ENCODE measurements at places on chromosomes 1 and 21.
A peak's percentile ranks its signal among the peaks of the same experiment; 100 is the strongest.

GRCh38 chr21:41411449-41412089, 14.5 kb upstream of the MX1 start:
- peak; percentile 23 for DNase-seq

DNA sequence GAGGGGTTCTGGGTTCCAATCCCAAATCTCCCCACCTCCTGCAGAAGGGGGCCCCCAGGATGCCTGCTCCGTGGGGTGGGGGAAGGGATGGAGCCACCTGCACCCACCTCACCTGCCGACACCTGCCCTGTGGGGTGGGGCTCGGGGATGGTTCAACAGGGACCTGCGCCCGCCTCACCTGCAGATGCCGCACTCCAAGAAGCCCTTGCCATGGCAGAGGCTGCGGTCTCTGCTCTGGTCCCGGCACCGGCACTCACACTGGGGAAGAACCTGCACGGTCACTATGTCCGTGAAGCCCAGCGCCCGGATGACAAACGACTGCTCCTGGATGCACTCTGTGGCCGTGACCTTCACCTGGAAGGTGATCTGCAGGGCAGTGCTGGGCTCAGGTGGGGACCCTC, 18.1 kb upstream of the PTTG1IP start:
- no peak for DNase-seq

DNA sequence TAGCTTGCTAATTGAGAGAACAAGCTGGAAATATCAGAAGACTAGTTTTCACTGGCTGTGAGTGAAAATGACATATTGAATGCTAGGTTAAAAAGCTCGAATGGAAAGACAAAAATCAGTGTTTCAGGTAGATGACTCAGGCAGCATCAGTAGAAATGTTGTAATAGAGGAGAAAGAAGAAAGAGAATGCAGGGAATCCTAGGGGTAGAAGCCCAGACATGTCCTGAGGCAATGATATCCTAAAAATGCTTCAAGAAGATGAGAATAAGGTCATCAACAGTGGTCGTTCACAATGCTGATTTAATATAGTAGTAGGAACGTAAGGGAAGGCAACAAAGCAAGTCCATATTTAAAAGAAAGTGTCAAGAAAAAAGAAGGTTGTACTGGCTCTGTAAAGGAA, 96.7 kb upstream of the HP1BP3 start:
- no peak for DNase-seq

DNA sequence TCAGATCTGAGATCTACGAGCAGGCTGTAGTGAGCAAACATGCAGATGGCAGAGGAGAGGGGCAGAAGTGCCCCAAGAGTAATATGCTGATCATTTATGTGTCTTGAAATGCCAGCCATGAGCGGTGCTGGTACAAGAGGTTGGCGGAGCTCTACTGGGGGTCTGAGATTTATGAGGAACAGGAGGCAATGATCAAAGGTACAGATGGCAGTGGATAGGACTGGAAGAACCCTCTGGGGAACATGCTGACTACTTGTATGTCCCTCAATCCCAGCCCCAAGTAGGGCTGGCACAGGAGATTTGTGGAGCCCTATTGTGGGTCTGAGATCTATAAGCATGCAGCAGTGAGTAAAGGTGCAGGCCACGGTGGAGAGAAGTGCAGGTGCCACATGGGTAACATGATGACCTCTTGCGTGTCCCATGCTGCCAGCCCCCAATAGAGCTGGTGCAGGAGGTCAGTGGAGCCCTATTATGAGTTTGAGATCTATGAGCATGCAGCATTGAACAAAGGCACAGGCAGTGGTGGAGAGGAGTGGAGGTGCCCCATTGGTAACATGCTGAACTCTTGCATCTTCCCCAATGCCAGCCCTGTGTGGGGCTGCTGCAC, 97.2 kb upstream of the ZNF678 start:
- no peak for DNase-seq

DNA sequence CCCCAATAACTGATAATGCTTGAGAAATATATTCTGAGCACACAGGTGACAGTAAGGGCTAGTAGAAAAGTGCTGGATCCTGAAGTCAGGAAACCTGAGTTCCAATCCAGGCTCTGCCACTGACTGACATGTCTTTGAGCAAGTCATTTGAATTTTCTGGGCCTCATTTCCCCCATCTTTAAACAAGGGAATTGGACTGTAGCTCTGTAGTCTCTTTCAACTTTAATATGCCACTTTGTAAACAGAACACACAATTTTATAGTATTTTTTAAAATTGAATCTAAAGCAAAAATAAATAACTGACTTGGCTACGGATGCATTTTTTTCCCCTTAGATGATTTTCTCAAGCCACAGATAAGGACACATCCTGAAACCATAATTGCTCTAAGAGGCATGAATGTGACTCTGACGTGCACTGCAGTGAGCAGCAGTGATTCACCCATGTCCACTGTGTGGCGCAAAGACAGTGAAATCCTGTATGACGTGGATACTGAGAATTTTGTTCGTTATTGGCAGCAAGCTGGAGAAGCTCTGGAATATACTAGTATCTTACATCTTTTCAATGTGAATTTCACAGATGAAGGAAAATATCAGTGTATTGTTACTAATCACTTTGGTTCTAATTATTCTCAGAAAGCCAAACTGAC, 37.0 kb downstream of the LRIG2 start:
- DNase-seq, result no peak

- no peak for DNase-seq
These were observed 27.3 kb downstream of the KIAA2013 start for GRCh38 chr1:11898831-11899467.

- DNase-seq, result no peak
These were observed 28.4 kb upstream of the NFIA start for GRCh38 chr1:61053712-61054600.

DNA sequence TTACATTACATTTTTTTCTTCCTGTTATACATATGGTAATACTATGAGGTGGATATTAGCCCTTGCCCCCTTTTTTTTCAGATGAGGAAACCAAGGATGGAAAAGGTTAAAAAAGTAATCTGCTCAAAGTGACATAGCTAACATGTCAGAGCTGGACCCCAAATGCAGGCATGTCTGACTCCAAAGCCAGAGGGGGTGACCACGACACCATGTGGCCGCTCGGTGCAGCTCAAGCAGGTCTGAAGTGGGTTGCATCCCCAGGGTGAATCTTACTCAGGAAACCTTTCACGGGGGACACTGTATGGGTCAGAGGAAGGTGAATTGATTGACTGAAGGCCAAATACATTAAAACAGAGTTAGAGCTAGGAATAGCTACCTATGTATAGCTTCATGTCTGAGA, 34.8 kb downstream of the CD34 start:
- no peak for DNase-seq

DNA sequence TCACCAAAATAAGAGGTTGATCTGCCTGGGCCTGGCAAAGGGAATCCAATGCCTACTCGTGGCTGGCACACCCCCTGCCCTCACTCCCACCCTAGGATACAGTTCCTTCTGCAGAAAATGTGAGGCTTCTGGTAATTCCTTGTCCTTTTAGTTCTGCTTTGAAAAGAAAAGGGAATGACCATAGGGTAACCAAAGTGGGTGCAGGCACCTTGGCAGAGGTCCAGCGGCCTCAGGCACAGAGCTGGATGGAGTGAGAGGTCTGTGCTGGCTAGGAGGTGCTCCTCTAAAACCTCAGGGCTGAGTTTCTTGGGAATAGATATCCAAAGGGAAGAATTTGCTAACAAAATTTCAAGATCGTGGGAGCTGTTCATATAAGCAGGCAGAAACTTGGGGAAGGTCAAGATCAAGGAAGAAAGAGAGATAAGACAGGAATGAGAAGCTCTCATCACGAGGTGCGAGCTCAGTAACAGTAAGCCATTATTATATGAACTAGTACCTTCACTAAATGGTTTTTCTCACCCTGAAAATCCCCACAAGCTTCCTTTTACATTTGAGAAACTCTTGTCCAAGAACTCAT, 293.1 kb upstream of the LYPLAL1 start:
- no peak for DNase-seq

- no peak for DNase-seq
These were observed 198.9 kb upstream of the CACYBP start for GRCh38 chr1:174800876-174801275.

- DNase-seq, result no peak
These were observed 204.3 kb upstream of the GRIK3 start for GRCh38 chr1:37238364-37239224.

Measured in NCI-H1436 treated with DMSO at 0.1 percent for 48 hours (cell line).